AG08395 (cell line): ENCODE measurements at places on chromosomes 7 and 10.
A peak's percentile ranks its signal among the peaks of the same experiment; 100 is the strongest.

- DNase-seq: peak; percentile 28
Measured at GRCh38 chr10:10786109-10787090, 231.3 kb upstream of the CELF2 start.

- peak; percentile 48 for DNase-seq
Measured at GRCh38 chr7:155206318-155207020, 91.2 kb upstream of the INSIG1 start.

- DNase-seq: no peak
Measured at GRCh38 chr7:110867771-110868170, 223.2 kb upstream of the LRRN3 start.

DNA sequence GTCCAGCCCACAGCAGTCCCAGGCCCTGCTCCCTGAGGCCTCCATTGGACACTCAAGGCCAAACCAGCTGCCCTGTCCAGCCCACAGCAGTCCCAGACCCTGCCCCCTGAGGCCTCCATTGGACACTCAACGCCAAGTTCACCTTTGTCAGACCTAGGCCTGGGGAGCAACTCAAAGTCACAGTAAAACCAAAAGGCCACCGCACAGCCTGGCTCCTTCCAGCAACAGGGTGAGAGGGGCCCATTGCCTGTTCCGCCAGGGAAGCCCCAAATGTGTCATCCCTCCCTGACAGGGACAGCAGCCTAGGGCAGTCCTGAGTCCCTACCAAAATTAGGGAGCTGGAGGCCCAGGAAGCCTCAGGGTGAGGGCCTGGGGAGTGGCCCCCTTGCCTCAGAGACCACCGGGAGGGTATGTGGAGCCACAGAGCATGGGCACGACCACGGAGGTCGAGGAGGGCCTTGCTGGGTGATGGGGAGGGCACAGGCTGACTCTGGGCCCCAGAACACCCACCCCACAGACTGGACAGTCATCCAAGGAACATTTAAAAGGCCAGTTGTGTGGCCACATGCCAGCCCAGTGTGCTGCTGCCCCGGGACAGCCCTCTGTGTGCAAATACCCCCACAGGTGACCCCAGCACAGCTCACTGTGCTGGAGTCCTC lies 66.5 kb upstream of the PPP2R2D start:
- DNase-seq: no peak

- DNase-seq: no peak
Measured at GRCh38 chr10:110843031-110843430, 28.7 kb upstream of the PDCD4 start.

GRCh38 chr7:17020250-17020649 lies 138.5 kb upstream of the AGR3 start:
- no peak for DNase-seq
